WTC11 (cell line): ENCODE measurements at places on chromosomes 7 and 10. TPM values are rescaled to one million over a fixed set of nuclear protein-coding genes. Genes with fewer than 3 reads are reported as not detected.

Gene TDRD1
- total RNA-seq, result 0.57 to 0.70 TPM (median 0.69 TPM) in 3 replicates

Gene OR6V1
- not detected in 3 replicates for total RNA-seq

Gene ZNF853
- 7.7 to 8.0 TPM (median 8.0 TPM) in 3 replicates for total RNA-seq

Gene PDK4
- total RNA-seq, result 0.21 to 0.46 TPM (median 0.31 TPM) in 3 replicates

Gene FGFBP3
- 53.0 to 68.2 TPM (median 55.0 TPM) in 3 replicates for total RNA-seq

Gene AMPH
- 8.9 to 10.0 TPM (median 9.0 TPM) in 3 replicates for total RNA-seq

Gene TEX47
- total RNA-seq, result not detected in 3 replicates

DNA sequence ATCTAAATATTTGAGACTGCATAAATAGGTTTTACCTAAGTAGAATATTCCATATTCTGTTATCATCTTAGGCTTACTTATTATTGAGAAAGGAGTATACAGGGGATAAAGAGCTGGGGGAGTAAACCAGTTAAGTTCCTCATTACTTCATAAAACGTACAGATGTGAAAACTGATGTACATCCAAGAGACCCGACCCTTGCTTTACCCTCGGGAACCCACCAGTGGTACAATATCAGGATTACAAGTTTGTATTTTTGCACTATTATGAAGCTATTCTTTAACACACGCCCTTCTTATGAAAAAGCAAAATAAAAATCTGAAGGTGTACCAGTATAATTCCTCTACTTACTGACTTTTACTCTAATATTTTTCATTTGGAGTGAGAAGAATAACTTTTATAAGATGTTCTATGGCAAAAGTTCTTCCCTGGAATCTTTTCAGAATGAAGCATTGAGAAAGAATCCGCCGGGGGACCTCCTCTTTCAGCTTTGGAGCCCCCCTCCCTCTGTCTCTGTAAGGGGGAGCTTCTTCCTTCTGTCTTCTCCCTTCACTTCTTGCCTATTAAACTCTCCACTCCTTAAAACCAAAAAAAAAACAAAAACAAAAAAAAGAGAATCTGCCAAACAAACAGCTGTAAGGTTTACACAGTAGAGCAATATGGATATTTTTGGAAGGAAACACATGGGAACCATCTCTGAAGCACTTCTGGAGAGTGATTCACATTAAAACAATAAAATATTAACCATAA lies 550.0 kb downstream of the TNS3 start:
- DNase-seq, result no peak

- no peak for DNase-seq
Measured at GRCh38 chr10:91628383-91628782, 4.5 kb downstream of the PPP1R3C start.

- DNase-seq, result no peak
Measured at GRCh38 chr7:147658392-147658967, 932.1 kb upstream of the C7orf33 start.

- no peak for DNase-seq
Measured at GRCh38 chr10:103125323-103126267, 67.5 kb downstream of the NT5C2 start.

DNA sequence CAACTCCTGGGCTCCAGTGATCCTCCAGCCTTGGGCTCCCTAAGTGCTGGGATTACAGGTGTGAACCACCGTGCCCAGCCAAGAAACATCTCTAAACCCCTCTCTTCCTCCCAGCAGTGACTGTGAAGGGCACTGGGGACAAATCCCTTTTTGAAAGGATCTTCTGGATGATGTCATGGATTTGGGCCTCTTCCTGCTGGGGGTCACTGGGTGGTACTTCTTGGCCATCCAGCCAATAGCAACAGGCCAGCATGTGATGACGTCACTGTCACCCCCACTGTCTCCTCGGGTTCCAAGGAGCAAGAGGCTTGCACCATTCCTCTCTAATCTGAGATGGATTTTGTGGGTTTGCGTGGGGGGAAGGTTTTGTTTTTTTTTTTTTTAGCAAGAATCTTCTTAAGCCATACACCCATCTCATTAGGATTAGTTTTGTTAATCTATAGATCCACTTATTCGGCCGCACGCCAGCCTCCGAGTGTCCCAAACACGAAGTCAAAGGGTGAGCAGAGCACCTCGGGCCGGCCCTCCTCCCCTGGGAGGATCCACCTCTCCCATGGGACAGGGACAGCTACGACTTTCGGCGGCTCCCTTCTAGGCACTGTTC lies 29.4 kb upstream of the TNRC18 start:
- peak; percentile 61 for DNase-seq

DNA sequence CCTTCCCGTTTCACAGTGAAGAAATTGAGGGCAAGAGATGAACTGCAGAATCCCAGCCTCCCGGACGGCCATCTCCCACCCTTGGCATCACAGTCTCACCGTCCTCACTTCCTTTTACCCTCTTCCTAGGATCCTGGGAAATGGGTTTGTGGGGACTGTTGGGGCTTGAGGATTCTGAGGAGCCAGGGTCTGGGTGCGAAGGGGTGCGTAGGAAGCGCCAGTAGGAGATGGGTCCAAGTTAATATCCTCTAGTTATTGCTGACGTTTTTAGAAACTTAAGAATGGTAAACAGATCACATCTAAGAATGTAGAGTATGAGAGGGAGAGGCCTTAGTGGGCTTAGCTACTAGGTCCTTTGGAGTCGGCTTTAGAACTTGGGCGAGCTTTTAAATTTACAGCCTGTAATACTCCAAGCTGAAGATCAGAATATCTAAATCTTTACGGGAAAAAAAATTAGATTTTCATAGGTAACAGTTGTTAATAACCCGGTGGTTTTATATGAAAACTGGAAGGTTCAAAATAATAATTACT lies 696 bp downstream of the MALSU1 start:
- DNase-seq, result no peak

GRCh38 chr7:5695727-5696345 lies 85.6 kb downstream of the RNF216 start:
- DNase-seq, result no peak

DNA sequence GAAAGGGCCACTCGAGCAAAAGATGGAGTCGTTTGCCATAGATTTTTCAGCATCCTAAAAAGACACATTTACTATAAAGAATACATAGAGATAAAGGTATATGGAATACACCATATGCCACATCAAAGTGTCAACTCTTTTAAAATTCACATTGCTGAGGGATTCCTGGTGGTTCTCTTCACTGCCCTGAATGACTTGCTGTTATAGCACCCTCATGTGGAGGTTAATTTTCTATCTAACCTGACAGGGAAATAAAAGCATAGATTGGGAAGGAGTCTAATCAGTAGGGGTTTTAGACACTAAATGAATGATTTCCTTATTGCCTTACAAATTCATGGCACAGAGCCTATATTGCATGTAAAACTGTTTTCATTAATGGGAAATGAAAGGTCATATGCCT lies 25.9 kb downstream of the DNAH11 start:
- no peak for DNase-seq

- DNase-seq, result no peak
Measured at GRCh38 chr10:43043342-43043772, 33.5 kb upstream of the RET start.

GRCh38 chr10:112307358-112308124 lies 24.3 kb downstream of the TECTB start:
- DNase-seq, result peak; percentile 79

DNA sequence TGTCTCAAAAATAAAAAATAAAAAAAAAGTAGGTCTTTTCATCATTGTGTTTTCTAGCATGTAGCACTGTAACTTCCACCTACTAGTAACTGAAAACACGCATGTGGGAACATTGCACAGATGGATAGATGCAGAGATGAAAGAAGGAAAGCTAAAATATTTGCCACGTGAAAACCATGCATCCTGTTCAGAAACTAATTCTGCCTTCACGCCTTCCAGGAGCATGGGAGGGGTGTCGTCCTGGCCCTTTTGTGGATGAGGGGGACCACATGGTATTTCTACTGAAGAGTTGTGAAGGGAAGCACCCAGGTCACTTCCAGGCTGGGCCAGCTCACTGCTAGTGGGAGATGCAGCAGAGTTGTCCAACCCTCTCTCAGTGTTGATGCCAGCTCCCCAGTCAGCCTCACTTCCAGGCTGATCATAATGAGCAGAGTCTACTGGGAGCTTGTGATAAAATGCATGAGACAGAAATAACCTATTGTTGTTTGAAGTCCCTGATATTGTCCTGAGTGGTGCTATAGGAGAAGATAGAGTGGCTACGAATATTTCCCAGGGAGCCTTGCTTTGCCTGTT lies 287.1 kb upstream of the CELF2 start:
- DNase-seq, result no peak

- DNase-seq, result no peak
Measured at GRCh38 chr7:129258649-129259389, 34.0 kb downstream of the AHCYL2 start.

- no peak for DNase-seq
Measured at GRCh38 chr7:12508554-12508953, 62.0 kb upstream of the SCIN start.

- no peak for DNase-seq
Measured at GRCh38 chr10:102184606-102185005, 32.4 kb downstream of the NOLC1 start.

DNA sequence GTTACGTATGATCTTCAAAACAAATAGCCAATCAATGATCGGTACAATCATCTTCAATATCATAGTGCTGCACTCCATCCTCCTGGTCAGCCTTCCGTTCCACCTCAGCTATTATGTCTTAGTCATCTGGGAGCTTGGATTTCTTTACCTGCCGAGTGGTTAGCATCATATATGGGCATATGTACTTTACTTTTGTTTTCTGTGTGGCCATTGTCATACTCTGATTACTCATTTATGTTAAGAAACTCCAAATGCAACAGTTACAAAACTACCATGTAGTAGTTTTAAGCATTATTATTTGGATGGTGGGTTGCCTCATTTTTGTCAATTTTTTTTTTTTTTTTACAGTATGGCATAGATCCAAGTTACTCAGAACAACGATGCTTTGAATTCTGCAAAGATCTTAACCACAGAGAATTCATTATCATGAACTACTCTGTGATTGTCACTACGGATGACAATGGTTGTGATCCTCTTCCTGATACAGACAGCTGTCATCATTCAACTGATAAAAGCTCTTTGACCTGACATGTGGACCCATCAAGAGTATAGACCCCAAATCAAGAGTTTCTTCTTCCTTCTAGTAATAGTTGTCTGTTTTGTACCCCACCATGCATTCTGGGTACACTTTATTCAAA lies 52.1 kb upstream of the NME8 start:
- DNase-seq, result no peak

GRCh38 chr7:200704-201103 lies 8.3 kb downstream of the FAM20C start:
- DNase-seq, result no peak

DNA sequence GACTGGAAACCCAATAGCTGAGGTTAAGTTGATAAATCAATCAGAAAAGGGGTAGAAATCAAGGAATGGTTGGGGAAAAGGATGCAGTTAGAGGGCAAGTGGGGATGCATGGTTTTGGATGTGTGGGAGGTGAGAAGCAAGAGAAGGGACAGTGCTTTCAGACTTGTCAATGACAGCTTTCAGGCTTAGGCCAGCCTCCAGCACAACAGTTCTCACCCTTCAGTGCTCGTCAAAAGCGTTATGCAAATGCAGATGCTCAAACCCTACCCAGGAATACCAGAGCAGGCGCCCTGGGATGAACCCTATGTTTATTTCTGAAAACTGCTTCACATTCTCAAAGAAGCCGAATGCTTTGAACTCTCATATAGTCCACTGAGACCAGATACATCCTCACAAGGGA lies 74.0 kb downstream of the AOAH start:
- DNase-seq, result no peak

DNA sequence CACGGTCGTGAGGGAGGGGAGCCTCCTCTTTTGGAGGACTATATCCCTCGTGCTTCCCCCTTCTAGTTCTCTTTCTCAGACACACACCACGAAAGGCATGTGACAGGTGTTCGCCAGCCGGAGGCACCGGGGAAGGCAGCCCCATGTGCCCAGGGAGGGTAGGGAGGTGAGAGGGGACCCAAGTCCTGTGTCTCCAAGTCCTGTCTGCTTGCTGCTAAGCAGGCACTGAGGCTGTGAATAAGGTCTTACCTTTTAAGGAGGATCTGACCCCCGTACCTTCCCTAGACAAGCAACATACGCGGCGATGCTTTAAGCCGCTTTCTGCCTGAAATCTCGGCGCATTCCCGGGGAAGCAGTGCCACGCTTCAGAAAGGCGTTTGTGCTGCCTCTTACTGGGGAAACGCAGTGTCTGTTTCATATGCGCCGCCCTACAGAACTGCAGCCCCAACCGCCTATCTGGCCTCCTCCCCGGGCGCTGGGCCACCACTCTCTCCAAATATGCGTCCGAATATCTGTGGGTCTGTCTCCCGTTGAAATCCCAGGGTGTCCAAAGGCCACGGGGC lies 770 bp downstream of the PLXNA4 start:
- peak; percentile 45 for DNase-seq

DNA sequence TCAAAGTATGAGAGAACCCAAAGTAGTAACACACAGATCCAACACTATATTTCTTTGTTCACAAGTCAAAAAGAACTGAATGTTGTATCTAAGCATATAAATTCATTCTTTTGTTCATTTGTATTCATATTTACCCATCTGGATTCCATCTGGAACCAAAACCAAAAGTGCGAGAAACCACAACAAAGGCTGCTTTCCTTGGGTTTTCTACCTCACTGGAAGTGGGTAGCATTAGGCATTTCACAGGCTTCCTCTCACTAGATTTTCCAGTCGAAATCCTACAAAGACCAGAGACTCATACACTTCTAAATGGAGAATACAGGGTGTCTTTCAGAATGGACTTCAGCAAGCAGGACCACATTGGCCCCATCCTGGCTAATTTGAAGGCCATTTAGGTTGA lies 109.8 kb upstream of the WNT16 start:
- DNase-seq, result no peak

DNA sequence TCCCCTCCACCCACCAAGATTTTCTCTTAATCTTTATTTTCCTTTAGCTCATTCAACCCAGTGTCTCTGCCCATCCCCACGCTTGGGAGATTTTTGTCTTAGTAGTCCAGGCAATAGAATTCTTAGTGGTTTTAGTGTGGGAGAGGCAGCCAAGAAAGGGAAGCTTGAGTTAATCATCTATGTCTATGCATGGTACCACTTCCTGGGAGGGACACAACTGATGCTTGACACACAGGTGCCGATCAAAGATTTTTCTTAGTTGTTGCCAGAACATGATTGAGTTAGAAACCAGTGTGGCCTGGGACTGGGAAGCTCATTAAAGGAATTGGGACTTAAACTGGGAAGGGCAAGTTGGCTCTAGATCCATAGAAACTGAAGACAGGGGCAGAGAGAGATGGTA lies 3.1 kb downstream of the STRA8 start:
- no peak for DNase-seq

- no peak for DNase-seq
Measured at GRCh38 chr7:54111814-54112511, 430.2 kb upstream of the VSTM2A start.

GRCh38 chr7:39758234-39758970 lies 135.0 kb downstream of the RALA start:
- no peak for DNase-seq
